Stimulated activated CD8-positive, alpha-beta memory T cell treated with anti-CD3 and anti-CD28 coated beads, Interleukin-12 subunit alpha, Interleukin-12 subunit beta, amount 100 ng/mL, for 1 hour (primary cell): ENCODE measurements at places on chromosomes 1 and 21.

- no peak for DNase-seq
Measured at GRCh38 chr21:31660259-31660565, 719 bp downstream of the SOD1 start.

- DNase-seq: no peak
Measured at GRCh38 chr1:169121146-169121923, 14.8 kb downstream of the ATP1B1 start.

GRCh38 chr1:8646996-8647395, 170.4 kb downstream of the RERE start:
- DNase-seq: no peak

DNA sequence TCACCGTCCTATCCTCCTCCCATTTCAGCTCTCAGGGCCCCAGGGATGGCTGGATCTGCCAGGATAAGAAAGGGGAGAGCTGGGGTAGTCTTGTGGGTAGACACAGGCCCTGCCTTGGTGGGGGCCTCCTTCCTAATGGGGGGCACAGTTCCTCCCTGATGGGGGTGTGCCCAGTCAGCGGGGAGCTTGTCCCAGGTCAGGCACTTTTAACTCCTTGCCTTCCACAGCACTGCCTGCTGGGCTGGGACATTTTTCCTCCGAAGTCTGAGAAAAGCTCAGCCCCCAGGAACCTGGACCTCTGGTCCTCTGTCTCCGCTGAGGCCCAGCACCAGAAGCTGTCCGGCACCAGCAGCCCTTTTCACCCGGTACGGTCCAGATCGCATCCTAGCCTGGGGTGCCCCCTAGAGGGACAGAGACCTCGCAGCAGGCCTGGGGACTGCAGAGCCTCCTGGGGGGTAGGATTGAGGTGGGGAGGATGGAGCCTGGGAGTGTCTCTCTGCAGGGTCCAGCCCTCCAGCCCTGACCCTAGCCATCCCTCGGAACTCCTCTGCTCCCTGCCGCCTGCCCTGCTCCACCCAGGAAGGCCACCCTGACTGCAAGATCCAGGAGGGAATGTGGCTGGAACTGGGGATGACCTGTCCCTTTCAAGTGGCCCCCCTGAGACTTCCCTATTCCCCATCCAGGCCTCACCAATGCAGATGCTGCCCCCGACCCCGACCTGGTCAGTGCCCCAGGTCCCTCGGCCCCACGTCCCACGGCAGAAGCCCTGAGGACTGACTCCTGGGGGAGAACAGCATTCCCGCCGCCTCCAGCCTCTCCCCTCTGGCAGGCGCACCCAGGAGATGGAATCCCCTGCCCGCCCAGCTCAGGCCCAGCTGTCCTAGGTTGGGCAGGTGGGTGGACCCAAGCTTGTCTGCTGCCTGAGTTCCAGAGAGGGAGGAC, 12.0 kb downstream of the MIIP start:
- DNase-seq: no peak

DNA sequence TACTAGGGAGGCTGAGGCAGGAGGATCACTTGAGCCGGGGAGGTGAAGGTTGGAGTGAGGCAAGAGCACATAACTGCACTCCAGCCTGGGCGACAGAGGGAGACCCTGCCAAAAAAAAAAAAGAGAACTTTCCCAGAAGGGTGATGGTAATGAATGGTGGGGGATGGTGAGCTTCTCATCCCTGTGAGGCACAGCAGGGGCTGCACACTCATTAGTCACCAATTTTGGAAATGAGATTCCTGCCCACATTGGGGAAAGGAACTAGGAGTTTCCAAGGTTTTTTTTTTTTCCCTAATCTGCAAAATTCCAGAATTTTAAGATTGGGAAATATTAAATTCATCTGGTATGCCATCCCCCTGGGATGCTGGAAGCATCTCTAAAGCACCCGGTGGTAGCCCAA, 50.2 kb upstream of the SSBP3 start:
- DNase-seq: no peak

DNA sequence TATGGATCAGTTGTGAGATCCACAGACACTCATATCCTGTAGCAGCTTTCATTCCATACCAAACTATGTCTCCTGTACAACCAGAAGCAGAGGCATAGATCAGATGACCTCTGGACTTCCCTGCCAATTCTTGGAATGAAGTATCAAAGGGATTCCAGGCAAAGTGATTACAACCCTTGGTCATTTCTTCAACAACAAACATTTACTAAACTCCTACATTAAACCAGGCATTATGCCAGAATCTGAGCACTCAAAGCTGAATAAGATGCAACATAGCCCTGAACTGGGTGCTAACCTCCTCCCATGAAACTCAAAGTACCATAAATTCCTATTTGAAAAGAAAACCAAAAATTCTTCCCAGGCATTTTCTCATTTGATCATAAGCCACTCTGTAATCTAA, 121.2 kb upstream of the SGIP1 start:
- DNase-seq: no peak

DNA sequence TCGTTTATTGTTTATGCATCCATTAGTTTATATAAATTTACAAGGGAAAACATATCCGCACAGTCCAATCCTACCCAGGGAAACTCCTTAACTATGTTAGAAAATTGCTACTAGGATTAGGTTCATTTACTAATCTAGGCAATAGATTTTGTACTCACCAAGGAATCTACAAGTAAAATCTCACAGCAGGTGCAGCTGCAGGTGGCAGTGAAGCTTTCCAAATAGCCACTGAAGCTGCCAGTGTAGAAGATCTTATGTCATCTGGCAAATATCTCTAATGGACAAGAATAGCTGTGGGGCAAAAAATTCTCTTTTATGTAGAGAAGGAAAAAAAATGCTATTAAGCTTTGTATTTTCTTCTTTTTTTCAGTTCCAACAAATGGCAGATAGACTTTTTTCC, 963.4 kb upstream of the ADGRL4 start:
- DNase-seq: no peak

- no peak for DNase-seq
Measured at GRCh38 chr1:79920960-79921669, 914.6 kb upstream of the ADGRL4 start.

DNA sequence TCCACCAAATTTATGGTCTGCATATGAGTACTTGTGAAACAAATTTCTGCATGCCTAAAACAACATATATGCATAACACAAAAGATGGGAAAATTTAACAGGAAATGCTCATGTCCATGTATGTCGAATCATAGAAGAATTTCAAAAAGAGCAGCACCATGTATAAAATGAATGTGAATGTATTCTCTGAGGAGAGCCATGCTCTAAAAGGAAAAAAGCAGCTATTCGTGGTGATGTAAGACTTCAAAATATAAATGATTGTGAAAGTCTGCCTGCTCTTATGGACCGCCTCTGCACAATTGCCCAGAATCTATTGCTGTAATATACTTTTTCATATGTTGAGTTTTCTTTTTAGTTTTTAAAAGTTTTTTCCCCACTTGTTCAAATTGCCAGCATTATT, 66.8 kb downstream of the EPB41 start:
- no peak for DNase-seq

GRCh38 chr1:41856944-41857285, 61.8 kb downstream of the HIVEP3 start:
- no peak for DNase-seq

DNA sequence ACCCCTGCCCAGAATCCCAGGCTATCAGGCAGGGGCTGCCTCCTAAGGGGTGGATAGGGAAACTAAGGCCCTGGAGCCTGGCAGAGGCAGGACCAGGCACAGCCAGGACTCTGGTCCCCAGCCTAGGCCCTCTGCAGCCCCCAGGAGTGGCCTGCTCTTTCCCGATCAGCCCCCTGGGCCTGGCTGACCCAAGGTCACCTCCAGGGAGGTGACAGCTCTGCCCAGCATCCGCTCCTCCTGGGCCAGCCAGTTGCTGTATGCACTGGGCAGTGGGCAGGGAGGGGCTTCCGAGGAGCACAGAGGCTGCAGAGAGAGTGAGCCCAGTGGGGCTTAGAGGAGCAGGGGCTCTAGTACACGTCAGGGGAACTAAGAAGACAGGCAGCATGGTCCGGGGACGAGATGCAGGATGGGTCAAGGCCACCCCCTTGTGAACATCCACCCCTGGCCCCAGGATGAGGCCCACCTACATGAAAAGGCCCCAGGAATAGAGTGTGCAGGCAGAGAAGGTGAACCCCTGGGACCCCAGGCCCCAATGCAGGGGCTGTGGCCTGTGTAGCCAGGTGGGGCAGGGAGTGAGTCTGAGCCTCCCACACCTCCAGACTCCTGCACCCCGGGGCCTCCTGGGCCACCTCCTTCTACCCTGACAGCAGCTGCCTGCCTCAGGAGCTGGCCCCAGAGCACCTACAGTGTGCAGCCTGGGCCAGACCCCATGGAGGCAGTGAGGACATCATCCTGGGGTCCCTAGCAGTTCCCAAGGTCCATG, 32.8 kb downstream of the WNT9A start:
- no peak for DNase-seq

DNA sequence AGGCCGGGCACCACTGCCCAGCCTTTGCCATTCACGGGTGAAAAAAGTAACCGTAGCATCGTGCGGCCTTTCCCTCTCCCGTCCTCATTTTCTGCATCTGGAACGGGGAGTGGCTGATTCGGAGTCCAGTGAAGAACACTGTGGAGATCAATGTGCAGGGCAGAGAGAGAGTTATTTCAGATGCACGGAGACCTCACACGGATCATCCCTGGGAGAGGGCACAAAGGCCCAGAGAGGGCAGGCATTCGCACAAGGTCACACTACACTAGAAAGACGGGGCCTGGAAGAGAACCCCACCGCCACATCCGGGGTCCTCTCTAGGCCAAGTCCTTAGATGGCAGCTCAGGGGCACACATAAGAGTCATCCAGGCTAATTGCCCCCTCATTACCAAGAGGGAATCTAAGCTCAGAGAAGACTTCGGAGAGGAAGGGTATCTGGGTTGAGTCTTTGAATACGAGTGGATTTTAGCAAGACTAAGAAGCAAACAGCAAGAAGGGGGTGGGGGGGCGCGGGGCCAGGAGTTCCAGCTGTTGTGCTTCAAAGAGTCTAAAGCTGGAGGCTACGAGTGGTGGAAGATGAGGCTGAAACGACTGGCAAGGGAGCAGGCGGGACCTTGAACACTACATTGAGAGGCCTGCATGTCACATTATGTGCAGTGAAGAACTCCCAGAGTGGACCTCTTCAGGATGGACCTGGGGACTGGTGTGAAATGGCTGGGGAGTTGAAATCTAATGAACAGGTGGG, 857 bp downstream of the GPX7 start:
- no peak for DNase-seq

GRCh38 chr1:35857830-35858229, 25.2 kb upstream of the AGO1 start:
- DNase-seq: no peak

GRCh38 chr1:61245696-61246400, 163.5 kb downstream of the NFIA start:
- DNase-seq: no peak

DNA sequence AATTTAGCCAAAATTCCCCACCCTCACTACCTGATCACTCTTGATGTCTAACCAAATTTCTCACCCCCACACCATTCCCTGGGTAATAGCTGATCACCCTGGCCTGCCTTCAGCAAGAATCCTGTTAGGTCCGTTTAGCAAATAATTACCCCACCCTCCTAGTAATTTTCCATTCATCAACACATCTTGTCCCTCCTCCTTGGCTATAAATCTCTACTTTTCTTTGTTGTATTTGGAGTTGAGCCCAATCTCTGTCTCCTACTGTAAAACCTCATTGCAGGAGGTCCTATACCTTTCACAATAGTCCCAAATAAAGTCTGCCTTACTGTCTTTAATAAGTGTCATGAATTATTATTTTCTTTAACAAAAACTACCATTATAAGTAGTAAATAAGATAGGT, 6.9 kb upstream of the PRKAA2 start:
- DNase-seq: no peak

GRCh38 chr1:240496941-240497340, 115.0 kb downstream of the GREM2 start:
- no peak for DNase-seq

DNA sequence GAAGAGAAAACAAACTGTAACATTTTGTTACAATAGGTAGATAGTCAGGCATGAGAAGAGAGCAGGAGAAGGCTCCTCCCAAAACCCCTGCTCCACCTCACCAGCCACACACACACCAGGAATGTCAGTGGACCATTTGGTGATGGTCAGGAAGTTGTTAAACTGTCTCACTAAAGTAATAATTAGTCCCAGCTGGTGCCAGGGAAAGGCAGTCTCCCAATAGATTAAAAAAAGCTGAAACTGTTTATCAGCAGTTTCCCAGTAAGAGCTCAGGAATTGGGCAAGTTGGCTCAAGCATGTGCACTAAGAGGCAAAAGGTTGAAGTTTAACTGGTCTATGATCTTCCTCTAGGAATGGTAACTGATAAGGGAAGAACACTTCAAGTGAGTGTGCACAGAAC, 249.6 kb downstream of the COL11A1 start:
- no peak for DNase-seq

DNA sequence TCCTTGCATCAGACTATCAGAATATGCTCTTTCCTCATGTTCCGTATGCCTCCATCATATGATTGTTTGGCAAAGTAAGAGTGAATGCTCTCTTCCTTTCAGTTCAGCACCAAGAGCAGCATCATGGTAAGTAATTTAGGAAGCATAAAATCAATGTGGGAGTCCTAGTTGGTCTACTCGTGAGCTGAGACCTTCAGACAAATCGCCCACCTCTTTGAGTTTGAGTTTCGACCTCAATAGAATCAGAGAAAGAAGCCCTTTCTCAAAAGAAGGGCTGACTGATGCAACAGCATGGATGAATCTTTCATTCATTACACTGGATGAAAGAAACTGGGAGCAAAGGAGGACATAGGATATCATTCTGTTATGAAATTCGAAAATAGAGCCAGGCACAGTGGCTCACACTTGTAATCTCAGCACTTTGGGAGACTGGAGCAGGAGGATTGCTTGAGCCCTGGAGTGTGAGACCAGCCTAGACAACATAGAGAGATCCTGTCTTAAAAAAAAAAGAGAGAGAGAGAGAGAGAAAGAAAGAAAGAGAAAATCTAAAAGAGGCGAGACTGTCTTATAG, 112.5 kb downstream of the ZC3H11B start:
- no peak for DNase-seq

DNA sequence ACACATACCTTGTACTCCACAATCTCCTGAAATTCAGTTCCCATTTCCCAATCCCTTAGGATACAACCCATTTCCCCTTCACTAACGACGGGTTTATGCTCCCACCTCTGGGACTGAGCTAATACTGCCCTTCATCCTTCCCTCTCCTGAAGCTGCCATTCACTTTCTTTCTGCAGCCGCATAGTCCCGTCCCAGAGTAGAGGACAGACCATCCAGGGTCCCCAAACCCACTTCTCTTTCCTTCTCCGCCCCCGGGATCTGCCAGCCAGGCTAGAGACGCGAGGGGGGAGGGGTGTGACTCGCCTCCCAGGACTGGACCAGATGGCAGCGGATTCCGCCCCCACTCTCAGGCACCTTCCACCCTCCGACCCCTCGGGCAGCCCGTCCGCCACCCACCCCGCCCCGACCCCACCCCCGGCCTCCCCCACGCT, 679 bp downstream of the ABL2 start:
- no peak for DNase-seq

DNA sequence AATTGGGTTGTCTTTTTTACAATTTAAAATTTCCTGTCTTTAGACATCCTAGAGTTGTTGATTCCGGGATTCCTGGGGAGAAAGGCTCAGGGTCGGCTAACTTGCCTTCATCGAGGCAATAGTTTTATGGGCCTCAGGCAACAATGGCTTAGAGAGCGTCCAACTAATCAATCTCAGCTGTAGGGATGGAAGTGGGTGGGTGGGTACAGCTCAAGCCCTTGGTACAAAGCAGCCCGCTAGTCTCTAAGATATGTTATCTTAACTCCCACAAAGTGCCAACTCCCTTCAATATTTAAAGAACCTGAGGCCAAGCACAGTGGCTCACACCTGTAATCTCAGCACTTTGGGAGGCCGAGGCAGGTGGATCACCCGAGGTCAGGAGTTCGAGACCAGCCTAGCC, 6.9 kb upstream of the FMN2 start:
- no peak for DNase-seq
